Stimulated activated CD4-positive, alpha-beta T cell treated with anti-CD3 and anti-CD28 coated beads, Interleukin-2, amount 100 ng/mL, for 4 hours (primary cell): ENCODE measurements at places on chromosomes 7 and 10.
A peak's percentile ranks its signal among the peaks of the same experiment; 100 is the strongest.

GRCh38 chr7:100088621-100089457, at the start of gene COPS6:
Gene COPS6, plus strand, starts transcription at chr7:100088969. Its CDS starts 22 bp downstream, at chr7:100088991.
- peak; percentile 74 for DNase-seq

DNA sequence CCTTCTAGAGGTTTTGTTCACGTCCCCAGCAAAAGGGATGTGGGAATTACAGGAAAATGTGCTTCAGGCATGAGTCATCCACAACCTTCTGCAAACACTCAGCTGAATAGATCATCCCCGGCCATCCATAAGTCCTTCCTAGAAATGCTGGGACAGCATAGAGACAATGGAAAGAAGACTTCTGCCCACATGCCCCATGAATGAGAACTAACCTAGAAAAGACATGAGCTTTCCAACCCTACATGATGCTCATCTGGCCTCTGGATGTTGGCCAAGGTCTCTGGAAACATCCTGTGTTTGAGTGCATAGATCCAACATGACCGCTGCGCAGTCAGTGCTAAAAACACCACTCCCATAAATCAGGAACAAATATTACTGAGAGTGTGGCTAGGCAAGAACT, 277.5 kb downstream of the PLXNA4 start:
- DNase-seq, result no peak

GRCh38 chr10:4549139-4549653, 276.8 kb upstream of the AKR1E2 start:
- no peak for DNase-seq

GRCh38 chr7:39016609-39017008, 38.9 kb downstream of the POU6F2 start:
- no peak for DNase-seq

DNA sequence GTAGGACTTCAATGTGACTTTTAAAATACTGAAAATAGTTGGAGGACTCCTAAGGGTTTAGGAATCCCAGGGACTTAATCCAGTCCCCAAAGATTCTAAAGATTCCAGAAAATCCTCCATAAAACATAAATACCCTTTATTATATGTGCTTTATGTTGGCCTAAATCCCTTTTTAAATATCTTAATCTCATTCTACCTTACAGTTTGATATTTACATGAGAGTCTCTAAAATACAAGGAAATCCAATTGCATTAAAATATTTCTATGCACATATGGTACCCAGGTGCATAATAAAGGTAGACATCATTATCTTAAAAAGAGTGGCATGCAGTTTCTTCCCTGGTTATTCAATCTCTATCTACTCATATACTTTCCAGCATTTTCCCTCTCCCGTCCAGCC, 51.8 kb downstream of the BPGM start:
- DNase-seq, result no peak

DNA sequence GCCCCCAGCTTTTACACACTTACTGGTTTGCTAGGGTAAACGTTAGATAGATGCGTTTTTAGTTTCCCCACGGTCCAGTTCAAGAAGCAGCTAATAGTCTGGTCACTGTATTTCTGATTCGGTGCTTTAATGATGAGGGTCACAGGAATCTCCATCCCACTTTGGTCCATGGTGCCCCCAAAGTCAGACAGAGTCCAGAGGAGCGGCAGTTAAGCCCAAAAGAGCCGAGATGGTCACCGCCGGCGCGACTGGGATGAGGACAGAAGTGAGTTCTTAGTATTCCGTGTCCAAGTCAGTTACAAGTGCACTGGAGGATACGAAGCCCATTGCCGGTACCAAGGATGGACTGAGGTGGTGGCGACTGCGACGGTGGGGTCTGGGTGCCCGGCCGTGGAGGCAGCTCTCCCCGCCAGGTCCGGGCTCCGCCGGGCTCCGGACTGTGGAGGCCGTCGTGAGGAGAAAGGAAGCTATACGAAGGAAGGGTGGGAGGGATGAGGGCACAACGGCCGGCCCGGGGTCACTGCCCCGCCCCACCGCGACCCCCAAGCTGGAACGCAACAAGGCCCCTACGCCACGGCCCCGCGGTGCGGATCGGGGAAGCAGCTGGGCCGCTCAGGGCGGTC, 663 bp downstream of the HERPUD2 start:
- DNase-seq, result no peak

GRCh38 chr7:96344236-96344635, 22.3 kb upstream of the SLC25A13 start:
- no peak for DNase-seq

DNA sequence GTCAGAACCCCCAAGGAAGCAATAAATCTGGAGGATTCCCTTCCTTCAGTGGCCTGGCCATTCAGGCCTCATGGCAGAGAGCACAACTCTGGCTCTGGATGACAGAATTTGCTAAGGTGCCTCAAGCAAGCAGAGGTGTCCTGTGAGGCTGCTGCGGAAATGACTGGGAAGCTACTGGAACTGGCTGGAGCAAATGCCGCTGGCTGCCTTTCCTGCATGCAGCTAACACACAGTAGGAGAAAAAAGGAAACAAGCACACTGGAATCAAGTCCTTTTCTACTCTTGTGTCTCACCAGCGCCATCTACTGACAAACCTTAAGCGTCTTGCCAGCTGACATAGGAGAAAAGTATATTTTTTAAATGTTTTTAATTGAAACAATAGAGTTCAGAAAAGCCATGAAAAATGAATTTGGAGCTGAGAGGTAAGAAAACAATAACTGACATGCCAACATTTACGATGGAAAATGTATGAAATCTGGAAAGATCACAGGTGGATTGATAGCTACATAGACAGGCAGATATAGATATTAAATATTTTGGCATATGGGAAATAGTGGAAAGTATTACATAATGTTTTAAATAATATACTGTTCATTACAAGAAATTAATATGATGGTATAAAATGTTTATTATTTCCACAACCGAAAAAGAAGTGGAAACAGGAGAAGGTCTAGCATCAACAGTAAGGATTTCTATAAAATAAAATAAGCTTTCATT, 951.6 kb downstream of the ANKRD7 start:
- no peak for DNase-seq

- DNase-seq, result no peak
Observed at GRCh38 chr10:70615784-70616522, 13.4 kb upstream of the PRF1 start.

DNA sequence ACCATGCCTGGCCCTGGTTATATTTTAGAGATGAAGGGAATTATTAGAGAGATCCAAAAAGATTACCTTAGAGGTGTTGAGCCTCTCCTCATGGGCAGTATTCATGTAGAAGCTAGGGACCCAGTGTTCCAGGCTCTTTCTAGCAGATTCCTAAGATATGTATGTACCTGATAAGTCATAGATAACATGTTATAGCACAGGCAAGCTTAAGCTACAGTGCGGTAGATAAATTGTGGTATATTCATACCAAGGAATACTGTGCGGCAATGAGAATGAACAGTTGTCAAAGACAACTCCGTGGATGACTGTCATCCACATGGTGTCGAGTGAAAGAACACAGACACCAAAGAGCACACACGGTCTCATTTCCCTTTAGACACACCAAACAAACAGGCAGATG, 53.1 kb downstream of the TACR2 start:
- no peak for DNase-seq

DNA sequence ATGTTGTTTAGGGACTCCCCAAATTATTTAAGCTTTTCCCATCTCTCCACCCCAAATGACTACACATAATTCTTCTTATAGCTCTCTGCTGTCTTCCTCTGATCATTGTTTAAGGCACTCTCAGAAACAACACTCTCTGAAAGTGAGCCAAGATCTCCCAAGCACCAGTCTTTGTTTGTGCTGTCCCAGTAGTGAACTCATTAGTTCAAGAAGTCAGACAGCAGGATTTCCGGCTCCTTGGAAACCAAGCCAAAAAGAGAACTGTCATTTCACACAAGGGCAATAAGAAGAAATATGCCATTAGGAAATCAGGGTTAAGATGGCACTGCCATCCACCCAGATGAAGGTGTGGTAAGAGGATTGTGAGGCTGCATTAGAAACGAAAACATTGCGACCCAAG, 83.1 kb downstream of the FZD1 start:
- DNase-seq, result no peak

DNA sequence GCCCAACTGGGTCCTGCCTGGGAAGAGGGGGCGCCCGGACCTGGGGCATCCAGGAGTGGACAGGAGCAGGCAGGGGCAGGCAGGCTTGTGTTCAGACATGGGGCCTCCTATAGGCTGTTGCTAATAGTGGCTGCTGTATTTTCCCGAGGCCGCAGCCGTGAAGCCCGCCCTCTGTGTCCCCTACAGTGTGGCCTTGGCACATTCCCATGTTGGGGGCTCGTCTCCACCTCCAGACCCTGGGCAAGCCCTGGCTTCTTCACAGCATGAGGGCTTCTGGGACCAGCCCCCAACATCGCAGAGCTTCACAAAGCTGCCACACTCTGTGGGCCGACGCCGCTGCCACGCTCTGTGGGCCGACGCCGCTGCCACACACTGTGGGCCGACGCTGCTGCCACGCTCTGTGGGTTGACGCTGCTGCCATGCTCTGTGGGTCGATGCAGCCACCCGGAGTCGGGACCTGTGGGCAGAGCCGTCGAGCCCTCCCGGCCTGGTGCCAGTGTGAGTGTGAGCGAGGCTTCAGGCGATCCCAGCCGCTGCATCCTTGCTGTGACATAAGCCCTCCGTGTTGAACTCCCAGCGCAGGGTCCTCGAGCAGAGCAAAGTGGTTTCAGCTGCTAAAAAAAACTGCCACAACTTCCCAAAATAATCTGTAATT, 109.0 kb downstream of the INPP5A start:
- DNase-seq, result no peak

DNA sequence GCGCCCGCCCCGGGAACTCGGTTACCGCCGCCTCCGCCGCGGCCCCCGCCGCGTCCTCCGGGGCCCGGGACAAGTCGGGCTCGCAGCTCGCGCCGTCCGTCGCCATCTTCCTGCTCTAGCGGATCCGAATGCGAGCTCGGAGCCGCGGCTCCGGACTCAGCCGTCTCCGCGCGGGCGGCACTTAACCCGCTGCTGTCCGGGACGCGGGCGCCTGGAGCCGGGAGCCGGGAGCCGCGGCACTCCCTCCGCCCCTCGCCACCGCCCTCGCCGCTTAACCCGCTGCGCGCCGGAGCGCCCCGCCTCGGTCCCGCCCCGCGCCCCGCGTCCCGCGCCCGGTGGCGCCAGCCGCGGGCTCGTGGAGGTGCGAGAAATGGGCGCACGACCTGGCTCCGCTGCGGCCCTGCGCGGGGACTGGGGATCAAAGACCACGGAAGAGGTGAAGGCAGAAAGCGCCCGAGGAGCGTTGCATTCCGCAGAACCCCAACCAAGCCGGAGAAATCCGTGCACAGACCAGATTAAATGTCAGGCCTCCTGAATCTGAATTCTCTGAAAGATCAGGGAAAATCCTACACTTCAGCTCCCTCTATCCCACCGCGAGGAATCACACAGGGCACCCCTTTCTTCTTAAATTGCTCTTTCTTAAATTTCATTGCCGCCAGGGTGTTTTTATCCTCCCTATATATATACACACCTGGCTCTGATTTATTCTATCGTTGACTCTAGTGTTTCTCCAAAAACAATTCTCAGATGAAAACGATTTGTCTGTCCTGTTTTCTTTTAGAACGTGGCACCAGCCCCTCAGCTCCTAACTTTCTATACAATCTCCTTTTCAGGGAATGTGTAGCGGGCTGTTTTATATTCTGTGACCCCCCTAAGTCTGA, at the start of gene CTTNBP2:
Gene CTTNBP2, minus strand, starts transcription at position 132 of the 881 bp plus-strand sequence. Its CDS starts 26 bp downstream, at position 106.
- no peak for DNase-seq

GRCh38 chr10:80144696-80145131, 12.2 kb downstream of the PLAC9 start:
- DNase-seq, result no peak

GRCh38 chr7:140004672-140005071, 58.1 kb downstream of the PARP12 start:
- no peak for DNase-seq
